ENCODE measurements at places on chromosomes 4 and X. TPM values are rescaled to one million over a fixed set of nuclear protein-coding genes. Genes with fewer than 3 reads are reported as not detected.

- DNase-seq = no peak
Observed at GRCh38 chr4:89528526-89529133, 221.0 kb upstream of the GPRIN3 start.

- no peak for DNase-seq
Observed at GRCh38 chr4:48909697-48910096, 3.1 kb upstream of the OCIAD2 start.

DNA sequence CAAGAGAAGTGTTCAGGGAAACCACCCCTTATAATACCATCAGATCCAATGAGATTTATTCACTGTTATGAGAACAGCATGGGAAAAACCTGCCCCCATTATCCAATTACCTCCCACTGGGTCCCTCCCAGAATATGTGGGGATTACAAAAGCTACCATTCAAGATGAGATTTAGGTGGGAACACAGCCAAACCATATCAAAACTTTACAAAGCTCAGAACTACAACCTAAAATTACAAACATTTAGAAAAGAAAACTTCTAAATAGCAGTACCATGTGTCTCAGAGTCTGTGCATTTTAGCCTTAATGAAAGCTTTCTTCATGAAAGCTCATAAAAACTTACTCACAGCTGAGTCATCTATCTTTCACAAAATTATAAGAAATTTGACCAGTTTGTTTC lies 1442.8 kb upstream of the PCDH7 start:
- DNase-seq = no peak

GRCh38 chrX:77404419-77404818 lies 42.8 kb upstream of the FGF16 start:
- no peak for DNase-seq

GRCh38 chr4:99483636-99484035 lies 27.2 kb upstream of the C4orf17 start:
- DNase-seq = no peak

- no peak for DNase-seq
Observed at GRCh38 chr4:113831457-113831856, 69.9 kb upstream of the CAMK2D start.

MAMLD1 gene
- total RNA-seq = 1.2 TPM

PHKA1 gene
- total RNA-seq = 0.93 TPM

RNF175 gene
- total RNA-seq = not detected

BTK gene
- 1.2 TPM for total RNA-seq
